ENCODE measurements at places on chromosomes 3 and 15.

- DNase-seq, result no peak
Observed at GRCh38 chr3:191975936-191976335, 515.0 kb downstream of the PYDC2 start.

GRCh38 chr3:110296885-110297284 lies 774.7 kb upstream of the NECTIN3 start:
- DNase-seq, result no peak

- no peak for DNase-seq
Observed at GRCh38 chr3:140521751-140522445, 156.0 kb upstream of the TRIM42 start.

- DNase-seq, result no peak
Observed at GRCh38 chr3:127707851-127708411, 35.2 kb downstream of the ABTB1 start.

- DNase-seq, result peak; percentile 4
Observed at GRCh38 chr3:11818033-11818432, 28.7 kb downstream of the TAMM41 start.

DNA sequence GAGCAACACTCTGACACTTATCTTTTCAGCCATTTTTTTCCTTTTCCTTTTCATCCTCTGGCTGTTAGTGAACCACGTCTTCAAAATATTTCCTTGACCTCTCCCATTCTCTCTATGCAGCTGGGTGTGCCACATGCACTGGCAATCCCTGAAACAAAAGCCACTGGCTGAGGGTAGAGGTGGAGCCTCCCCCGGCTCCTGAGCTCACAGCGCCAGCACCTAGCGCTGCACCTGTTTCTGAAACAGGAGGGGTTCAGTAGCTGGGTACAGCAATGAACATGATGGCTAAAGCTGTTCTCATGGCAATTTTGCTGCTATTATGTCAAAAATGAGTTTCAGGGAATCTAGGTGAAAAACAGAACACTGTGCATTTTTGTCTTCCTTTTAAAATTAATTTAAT lies 314.7 kb upstream of the ATP10A start:
- no peak for DNase-seq

GRCh38 chr3:42192334-42193200 lies 73.4 kb downstream of the CCK start:
- no peak for DNase-seq

DNA sequence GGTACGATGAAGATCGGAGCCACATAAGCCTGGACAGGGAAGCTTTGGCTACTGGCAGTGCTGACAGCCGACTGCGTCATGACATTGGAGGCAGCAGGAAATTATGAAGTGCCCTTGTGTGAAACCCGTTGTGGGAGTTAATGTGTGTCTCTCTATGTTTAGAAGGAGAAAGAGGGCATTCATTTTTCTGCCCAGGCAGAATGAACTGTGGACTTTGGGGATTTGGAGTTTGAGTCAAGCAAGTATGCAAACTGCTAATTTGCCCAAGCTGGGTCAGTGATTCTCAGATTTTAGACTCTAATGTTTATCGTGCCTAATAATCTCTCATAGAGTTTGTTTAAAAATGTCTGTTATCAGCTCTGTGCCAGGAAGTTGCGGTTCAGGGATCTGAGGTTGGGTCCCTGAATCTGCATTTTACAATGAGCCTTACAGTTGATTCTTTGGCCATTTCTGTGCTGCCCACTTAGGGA lies 5.6 kb downstream of the CTXND1 start:
- DNase-seq, result no peak

GRCh38 chr3:129606636-129607390 lies at the start of gene PLXND1:
TSS of gene PLXND1 (minus strand) at chr3:129606676. CDS start at chr3:129606639, 37 bp downstream.
- no peak for DNase-seq

- DNase-seq, result no peak
Observed at GRCh38 chr15:57606816-57607215, 15.1 kb downstream of the MYZAP start.

DNA sequence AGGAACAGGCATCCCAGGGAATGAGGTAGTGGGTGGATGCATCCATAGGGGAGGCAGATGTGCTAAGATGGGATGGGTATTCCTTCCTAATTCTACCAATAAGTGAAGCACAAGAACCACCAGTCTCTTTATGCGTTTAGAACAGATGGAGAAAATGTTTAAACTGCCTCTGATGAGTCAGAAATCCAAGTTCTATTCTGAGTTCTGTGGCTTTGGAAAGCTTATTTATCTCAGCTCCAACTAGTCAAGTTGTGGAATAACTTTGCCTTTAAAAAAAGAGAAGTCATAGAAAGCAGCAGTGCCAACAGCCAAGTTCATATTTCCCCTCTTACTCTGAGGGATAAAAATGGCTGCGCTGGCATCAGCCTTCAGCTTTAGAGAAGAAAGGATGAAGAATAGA lies 761.7 kb downstream of the IGSF11 start:
- DNase-seq, result no peak

- no peak for DNase-seq
Observed at GRCh38 chr3:11913316-11913715, 66.6 kb upstream of the TAMM41 start.

DNA sequence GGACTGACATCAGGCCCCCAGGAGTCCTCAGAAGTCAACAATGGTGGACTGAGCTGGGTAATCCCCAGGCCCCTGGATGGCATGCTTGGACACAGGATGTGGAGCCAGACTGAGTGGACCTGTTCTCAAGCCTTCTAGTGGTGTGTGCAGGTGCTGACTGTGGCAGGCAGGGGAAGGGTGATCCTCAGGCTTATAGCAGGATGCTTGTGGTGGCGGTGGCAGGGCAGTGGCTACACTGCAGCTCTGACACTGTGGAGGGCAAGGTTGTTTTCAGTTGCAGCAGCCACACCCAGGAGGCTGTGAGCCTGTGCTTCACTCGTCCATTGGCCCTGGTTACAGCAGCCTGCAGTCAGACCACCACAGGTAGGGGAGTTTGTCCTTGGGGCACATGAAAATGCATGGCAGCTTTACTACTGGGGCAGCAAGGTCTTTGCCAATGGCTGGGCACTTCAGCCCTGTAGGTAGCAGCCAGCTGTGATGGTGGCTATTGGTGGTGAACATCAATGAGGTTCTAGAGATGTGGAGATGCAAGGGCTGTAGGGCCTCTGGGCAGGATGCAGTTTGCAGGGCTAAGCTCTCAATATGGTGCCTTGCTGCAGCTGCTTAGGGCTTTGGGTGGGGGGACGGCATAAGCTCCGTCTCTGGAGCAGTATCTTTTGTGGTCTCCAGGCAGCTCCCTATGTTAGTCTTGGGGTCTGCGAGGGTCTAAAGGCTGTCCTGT lies 17.5 kb upstream of the MYO5A start:
- no peak for DNase-seq

GRCh38 chr15:83844742-83845141 lies 190.8 kb downstream of the ADAMTSL3 start:
- DNase-seq, result no peak

DNA sequence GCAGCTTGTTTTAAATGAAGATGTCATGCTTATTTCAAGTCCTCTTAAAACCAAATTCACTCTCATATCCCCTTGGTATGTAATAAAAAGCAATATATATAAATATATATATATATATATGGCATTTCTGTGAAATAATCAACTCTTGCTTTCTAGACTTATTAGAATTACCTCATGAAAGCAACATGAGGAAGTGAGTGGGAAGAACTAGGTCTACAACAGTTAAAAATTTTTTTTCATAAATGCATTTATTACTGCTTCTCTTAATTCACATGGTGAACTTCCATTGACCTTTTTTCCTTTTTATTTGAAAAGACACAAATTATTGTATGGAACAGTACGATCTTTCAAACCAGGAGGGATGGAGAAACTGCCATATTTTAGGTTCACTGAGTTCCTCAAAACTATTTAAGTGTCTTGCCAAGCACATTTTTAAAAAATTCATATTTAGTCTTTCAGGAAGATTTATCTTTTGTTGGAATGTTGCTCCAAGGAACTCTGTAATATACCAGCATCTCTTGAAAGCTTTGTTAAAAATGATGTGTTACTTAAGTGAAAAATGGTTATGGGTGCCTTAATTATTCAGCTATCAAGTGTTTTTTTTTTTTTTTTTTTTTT lies 185.2 kb downstream of the GHSR start:
- DNase-seq, result no peak

GRCh38 chr15:62961134-62961533 lies 81.4 kb upstream of the TPM1 start:
- no peak for DNase-seq

- DNase-seq, result no peak
Observed at GRCh38 chr3:170714562-170715535, 129.0 kb upstream of the SLC7A14 start.

- DNase-seq, result no peak
Observed at GRCh38 chr15:71232411-71232810, 117.1 kb downstream of the THSD4 start.

GRCh38 chr15:39415634-39416033 lies 165.2 kb upstream of the THBS1 start:
- DNase-seq, result no peak

DNA sequence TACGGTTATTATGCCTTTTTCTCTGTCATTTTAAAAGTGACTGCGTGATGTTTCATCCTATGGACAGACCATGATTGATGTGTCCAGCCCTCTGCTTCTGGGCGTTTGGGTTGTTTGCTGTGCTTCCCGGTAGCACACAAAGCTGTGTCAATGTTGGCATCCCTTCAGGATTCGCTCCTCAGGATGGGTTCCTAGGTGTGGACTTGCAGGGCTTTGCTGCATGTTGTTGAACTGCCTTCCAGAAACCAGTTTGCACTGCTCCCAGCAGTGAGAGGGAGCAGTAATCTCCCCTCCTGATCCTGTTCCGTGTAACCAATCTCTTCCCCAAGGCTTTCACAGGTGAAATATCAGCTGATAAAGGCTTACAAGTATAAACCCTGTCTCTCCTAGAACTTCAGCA lies 787 bp downstream of the TRPM1 start:
- DNase-seq, result no peak

DNA sequence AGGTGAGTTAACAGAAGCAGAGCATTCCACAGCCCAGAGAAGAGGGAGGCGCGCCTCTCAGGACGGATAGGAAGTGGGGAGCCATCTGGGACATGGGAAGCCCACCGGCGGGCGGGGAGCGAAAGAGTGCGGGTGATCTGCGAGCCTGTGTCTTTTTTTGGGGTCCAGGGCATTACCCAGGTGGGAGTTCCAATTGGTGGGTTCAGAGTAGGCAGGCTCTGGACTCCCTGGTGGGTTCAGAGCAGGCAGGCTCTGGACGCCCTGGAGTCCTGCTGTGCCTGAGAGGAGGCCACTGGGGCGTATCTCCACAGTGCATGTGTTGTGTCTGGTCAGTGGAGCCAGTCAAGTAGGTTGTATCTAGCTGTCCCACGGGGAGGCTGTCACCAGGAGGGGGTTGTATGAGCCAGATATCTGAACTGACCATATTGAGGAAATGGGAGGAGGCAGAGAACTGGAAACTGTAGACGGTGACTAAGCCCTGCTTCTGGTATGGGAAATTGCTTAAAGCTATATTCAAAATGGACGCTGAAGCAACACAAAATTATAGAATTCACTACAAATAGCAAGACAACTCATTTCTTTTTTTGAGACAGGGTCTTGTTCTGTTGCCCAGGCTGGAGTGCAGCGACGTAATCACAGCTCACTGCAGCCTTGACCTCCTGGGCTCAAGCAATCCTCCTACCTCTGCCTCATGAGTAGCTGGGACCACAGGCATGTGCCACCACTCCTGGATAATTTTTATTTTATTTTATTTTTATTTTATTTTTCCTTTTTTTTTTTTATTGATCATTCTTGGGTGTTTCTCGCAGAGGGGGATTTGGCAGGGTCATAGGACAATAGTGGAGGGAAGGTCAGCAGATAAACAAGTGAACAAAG lies 34.5 kb upstream of the CHST2 start:
- DNase-seq, result no peak

- no peak for DNase-seq
Observed at GRCh38 chr15:101496198-101496986, 6.9 kb upstream of the PCSK6 start.

DNA sequence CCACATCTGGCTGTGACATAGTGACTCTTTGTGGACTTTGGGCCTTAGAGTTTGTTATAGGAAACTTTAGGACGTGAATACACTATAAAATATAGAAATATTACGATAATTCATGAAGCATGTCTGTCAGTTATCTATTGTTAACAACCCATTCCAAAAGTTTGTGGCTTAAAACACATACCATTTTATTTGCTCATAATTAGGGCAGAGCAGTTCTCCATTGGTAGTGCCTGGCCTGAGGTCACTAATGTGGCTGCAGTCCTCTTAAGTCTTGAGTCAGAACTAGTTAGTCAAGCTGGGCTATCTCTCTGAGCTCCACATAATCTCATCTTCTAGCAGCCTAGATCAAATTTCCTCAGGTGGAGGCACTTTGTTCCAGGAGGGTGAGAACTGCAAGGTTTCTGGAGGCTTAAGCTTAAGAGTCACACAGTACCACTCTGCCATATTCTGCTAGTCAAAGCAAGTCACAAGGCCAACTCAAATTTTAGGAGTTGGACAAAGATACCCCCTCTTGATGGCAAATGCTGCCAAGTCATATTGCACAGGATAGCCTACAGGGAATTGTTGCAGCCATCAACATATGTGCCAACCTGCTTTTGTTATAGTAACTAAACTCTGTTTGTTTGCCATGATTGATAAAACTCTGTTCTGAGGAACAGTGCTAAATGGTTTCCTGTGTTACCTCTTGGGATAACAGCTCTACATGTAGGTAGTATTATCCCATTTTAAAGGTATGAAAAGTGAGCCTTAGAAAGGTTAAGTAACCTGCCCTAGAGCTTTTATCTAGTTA lies 8.7 kb downstream of the ATXN7 start:
- no peak for DNase-seq

GRCh38 chr3:125156456-125156855 lies 56.1 kb downstream of the SLC12A8 start:
- DNase-seq, result no peak

DNA sequence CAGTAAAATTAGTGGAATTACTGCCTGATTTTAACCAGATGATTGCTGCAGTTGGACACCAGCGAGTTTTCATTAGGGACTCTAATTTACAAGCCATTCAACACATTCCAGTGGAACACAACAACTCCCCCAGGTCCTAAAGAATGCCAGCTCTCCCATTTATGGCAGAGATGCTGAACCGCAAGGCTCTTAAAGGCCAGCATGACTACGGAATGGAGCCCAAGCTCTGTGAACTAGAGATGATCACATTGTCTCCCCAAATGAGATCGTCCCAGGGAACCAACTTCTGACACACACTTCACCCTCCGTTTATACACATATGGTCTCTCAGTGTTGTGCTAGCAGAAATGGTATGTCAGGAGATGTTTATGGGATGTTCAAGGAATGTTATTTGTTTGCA lies 446.2 kb upstream of the NR2F2 start:
- no peak for DNase-seq

DNA sequence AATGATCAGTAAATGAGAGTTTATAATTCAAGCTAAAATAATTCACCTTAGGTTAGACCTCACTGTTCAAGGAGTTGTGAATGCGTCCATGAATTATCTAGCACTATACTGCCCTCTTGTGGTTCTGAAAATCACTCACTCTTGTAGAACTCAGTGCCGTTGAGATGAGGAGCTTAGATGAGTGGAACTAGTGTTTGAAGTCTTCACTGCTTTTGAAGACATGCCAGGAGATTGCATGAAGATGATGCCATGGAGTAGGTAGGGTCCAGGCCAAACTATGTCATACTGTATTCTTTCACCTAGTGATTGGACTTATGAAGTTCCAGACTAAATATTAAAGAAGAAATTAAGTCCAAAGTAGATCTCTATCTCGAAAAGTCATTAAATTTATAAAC lies 28.8 kb downstream of the LYSMD4 start:
- peak; percentile 46 for DNase-seq
